ENCODE measurements at places on chromosomes 16 and 17.

GRCh38 chr16:78843978-78844377 is 744.5 kb downstream of the WWOX start:
- DNase-seq = no peak

- DNase-seq = no peak
Measured at GRCh38 chr17:51645056-51645455, 384.7 kb downstream of the UTP18 start.

- DNase-seq = no peak
Measured at GRCh38 chr16:2609827-2610470, 72.1 kb downstream of the PDPK1 start.

DNA sequence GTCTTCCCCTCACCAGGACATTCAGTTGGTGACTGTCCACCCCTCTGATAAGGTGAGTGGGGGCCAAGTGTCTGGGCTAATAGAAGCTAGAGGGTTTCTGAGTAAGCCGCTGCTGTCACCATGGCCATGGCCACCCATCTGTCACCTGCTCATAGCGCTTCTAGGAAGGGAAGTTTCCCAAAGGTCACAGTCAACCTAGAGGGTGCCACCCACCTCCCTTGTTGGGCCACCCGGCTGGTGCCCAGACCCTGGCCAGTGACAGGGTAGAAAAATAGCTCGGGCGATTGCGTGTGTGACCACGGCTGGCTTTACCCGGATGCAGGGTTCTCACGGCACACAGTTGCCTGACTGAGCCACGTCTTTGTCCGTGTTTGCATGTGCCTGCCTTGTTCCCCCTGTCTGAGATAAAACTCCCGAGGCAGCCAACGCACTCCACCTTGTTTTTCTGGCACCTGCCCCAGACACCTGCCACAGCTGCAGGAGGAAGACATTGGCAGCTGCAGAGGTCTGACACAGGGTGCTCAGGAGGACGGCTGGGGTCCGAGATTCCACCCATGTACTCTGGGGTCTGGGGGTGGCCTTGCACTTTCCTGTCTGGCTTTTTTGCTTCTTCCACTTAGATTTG is 809 bp downstream of the PIRT start:
- no peak for DNase-seq

DNA sequence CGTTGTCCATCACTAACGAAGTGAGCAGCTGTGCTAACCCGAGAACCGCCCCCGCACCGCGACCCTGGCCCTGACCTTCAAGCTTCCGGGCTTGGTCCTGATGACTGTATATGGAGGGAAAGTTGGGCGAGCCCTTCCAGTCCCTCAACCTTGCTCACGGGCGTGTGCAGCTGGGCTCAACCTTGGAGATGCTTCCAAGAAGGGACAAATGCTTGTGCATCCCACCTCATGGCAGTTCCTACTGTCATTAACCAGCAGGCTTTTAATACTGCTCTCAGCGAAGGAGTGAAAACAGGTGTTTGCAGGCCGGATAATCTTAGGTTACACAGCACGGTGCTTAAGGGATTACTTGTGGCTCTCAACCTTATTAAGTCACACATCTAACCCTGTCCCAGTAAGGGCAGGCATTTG is 33.5 kb downstream of the SRL start:
- no peak for DNase-seq

DNA sequence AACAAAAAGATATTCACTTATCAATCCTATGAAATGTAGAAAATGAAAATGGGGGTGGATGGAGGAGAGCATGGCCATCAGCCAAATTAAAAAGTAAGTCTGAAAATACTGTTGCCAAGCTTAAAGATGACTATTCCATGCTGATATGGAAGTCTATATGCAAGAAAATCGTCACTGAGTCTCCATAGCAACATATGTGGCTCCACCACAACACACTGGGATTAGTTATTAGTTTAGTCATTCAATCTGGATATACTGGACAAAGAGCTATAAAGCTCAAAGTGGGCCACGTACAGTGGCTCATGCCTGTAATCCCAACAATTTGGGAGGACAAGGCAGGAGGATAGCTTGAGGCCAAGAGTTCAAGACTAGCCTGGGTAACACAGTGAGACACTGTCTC is 24.7 kb upstream of the PSMD7 start:
- DNase-seq = no peak

- no peak for DNase-seq
Measured at GRCh38 chr16:373848-374615, 3.7 kb upstream of the MRPL28 start.

DNA sequence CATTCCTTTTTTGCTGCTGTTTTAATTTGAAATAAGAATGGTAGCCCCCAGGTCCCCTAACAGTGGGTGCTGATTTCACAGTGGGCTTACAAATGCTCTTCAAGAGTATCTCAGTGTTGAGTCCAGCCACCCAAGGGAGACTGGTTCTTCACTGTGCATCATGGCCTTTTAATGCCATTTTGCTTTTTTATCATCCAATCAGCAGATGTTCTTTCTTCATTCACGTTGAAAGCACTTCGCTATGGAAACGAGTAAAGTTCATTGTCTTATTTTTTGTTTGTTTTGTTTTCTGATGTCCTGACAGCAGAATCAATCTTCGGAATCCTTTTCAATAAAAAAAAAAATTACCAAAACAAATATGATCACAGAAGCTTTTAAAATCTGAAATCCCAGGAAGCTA is 429.0 kb downstream of the MAF start:
- no peak for DNase-seq

GRCh38 chr17:75155191-75155601 is 884 bp upstream of the JPT1 start:
- peak; percentile 77 for DNase-seq

DNA sequence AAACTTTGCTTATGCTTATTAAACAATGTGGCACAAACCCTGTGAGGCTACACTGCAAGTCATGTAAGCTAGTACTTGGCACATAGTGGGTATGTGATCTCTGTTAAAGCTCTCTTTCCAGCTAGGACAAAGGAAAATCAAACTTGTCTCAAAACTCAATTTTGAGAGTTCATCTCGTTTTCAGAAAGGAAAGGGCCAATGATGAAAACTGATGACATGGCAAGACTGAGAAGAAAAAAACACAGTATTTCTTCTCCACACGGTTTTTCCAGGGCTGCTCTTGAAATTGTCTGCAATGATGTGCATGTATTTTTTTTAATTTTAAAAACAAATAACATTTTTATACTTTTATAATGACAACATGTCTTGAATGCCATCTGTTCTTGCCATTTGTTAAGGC is 389.8 kb downstream of the CA10 start:
- no peak for DNase-seq

- no peak for DNase-seq
Measured at GRCh38 chr17:50460831-50461526, 7.7 kb downstream of the CHAD start.

GRCh38 chr17:39069114-39069756 is 82.2 kb downstream of the PLXDC1 start:
- peak; percentile 24 for DNase-seq

- DNase-seq = no peak
Measured at GRCh38 chr16:87829988-87830672, 39.2 kb downstream of the SLC7A5 start.

- no peak for DNase-seq
Measured at GRCh38 chr16:14007450-14007849, 63.7 kb upstream of the MRTFB start.

DNA sequence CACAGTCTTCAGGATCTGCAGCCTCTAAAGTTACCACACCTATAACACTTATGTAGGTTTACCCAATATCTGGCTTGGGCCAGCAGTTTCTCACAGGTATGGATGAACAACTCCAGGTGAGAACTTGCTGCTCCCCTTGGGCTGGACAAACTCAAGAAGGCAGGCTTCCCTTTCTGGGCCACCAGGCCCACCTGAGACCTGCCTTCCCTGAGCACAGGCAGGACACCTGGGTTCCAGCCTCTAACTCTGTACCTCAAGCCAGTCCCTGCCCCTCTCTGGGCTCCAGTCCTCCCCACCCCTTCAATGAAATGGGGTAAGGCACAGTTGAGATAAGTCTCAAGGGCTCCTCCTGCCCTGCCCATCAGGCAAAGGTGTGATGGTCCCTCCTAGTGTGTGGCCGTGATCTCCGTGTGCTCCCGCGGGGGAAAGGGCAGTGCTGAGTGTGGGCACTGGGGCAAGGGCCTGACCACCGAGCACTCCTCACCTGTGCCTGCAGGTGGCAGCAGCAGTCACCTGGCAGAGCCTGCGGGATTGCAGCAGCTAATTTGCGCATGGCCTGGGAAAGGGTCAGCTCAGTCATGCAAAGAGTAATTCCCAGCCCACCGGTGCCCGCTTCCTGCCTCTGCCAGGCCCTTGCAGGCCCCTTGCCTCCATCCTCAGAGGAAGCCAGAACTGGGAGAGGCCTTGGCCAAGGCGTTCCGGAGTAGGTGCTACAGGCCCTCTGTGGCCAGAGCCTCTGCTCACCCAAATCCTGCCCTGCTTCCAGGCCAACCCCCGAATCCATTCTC is 28.2 kb upstream of the ADGRG1 start:
- DNase-seq = peak; percentile 68
